ENCODE measurements at places on chromosomes 11 and 22.

DNA sequence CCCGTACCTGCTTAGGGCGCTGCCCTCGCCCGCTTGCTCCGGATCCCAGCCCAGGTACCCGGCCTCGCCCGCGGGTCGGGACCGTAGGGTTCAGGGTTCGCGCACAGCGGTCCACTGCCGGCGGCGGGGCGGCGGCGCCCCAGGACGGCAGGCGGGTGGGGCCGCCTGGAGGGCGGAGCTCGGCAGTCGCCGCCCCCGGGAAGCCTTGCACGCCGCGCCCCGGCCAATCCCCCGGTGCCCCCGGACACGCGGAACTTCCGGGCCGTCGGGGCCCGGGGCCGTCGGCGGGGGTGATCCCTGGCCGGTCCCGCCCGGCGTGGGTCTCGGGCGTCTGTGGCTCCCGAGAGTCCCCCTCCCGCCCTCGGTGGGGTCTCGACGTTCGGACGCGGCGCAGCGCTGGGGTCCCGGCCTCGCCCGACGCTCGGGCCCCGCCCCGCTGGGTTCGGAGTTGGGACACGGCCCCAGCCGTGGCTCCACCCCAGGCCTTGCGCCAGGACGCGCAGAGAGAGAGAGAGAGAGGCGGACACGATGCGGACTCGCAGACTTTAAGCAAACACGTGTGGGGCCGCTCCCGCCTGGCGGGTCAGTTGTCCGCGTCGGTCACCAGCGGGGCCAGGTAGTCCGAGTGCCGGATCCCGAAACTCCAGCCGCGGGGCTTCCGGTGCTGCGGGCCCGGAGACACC, at the start of gene TYMP:
Gene TYMP, minus strand, starts transcription at position 116 of the 683 bp plus-strand sequence. CDS start 303 bp downstream, outside the sequence.
- DNase-seq: no peak

DNA sequence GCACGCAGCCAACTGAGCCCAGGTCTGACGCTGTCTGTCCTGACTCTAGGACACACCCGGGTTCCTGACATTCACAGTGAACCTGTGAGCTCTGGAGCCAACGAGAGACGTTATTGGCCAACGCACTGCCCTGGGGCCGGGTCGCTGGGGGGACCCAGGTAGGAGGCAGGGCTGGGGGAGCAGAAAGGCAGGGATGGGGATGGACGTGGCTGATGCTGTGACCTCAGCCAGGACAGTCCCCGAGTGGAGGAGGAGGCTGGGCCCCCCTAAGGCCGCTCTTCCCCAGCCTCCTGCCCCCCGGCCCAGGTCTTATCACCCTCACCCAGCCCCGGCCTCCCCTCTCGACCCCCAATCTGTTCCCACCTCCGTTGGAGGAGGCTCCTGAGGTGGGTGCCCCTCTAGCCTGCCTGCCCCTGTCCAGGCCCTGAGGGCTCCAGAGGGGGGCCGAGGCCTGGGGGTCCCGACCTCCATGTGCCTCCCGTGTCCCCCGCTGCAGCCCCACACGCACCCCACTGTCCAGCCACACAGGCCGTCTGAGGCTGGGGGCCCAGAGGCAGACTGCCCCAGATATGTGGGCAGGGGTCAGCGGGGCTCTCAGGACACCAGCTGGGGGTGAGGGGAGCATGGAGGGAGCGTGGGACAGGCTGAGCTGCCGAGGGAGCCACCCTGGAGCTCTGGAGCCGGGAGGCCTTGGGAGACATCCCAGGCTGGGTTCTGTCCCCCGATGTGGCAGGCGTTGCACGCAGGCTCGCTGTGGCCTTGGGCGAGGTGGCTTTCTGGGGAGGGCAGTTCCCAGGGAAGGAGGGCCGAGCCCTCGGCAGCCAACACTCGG, 29.2 kb upstream of the MUC5AC start:
- DNase-seq: no peak

GRCh38 chr11:63274776-63275175, 31.4 kb upstream of the SLC22A25 start:
- no peak for DNase-seq

DNA sequence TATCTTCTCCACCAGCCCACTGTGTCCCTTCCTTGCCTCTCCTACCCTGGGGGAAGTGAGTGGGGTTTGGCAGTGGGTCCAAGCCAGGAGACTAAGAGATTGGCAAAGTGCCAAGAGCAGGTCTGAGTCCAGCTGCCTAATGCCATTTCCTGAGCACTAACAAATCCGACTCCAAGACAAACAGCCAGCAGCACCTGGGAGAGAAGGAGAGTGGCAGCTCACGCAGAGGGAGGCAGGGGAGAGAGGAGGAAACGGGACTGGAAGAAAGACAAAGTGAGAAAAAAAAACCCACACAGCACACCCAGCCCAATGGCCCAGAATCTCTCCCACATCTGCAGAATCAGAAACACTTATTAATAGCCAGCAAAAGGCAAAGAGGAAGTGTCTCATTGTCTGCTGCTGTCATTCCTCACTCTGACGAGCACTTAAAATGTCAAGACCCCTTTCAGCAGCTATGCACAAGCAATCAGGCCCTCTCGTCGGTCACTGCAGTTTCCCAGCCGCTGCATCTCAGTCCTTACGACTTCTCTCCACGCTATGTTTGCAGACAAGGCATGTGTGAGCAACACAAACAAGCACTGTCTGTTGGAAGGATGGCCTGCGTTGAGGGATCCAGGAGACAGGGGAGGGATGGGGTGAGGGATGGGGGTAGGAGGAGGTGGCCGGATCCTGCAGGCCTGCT, 558.4 kb upstream of the CADM1 start:
- peak; percentile 98 for DNase-seq

DNA sequence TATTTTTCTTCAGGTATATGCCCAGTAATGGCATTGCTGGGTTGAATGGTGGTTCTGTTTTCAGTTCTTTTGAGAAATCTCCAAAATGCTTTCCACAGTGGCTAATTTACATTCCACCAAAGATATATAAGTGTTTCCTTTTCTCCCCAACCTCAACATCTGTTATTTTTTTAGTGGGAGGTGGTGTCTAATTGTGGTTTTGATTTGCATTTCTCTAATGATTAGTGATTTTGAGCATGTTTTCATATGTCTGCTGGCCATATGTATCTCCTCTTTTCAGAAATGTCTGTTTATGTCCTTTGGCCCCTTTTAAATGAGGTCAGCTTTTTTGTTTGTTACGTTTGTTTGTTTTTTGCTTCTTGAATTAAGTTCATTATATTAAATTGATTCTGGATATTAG, 760.2 kb downstream of the KCNA4 start:
- DNase-seq: no peak

DNA sequence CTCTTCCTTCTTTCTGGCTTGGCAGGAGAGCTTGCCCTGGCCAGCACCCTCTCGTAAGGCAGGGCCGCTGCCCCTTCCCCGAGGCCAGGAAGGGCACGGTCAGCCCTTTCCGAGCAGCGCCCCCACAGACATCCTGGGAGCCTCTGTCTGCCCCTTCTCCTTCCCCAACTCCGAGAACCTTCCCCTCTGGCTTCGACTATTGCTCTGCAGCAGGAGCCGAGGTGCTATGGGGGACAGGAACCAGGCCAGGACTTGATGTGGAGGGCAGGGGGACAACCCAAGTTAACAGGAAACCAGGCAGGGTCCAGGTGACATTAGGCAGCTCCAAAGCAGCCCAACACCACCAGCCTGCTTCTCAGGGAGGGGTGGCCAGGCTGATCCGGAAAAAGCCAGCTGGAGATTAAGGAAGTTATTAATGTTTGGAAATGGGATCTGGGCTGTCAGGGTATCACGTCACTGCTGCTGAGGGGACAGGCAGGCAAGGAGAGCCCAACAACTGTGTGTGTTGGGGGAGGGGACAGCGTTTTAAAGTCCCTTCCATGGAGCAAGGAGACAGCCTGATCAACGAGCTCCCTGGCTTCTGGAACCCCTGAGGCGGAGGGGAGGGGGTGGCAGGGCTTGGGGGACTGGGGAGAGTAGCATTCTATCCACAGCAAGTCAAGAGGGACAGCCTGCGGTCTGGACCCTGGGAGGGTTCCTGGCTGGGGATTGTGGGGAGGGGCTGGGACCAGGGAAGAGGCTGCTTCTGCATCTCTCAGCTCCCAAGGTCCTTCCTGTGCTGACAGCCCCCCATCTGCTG, 27.3 kb downstream of the SYT7 start:
- DNase-seq: no peak

DNA sequence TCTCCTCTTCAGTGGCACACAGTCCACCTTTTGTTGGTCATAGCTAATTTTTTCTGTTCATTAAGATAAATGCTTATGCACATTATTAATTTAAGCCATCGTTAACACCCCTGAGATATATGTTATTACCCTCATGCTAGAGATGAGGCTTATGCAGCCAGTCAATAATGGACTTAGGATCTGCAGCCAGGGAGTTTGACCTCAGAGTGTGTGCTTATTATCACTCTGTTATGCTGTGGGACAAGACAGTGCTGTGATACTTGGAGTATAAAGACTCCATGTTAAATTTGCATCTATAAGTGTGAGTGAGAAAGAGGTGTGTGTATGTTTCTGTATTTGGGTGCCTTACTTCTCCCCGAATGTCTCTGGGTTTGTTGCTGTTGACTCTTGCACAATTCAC, 969.3 kb downstream of the OPCML start:
- no peak for DNase-seq

DNA sequence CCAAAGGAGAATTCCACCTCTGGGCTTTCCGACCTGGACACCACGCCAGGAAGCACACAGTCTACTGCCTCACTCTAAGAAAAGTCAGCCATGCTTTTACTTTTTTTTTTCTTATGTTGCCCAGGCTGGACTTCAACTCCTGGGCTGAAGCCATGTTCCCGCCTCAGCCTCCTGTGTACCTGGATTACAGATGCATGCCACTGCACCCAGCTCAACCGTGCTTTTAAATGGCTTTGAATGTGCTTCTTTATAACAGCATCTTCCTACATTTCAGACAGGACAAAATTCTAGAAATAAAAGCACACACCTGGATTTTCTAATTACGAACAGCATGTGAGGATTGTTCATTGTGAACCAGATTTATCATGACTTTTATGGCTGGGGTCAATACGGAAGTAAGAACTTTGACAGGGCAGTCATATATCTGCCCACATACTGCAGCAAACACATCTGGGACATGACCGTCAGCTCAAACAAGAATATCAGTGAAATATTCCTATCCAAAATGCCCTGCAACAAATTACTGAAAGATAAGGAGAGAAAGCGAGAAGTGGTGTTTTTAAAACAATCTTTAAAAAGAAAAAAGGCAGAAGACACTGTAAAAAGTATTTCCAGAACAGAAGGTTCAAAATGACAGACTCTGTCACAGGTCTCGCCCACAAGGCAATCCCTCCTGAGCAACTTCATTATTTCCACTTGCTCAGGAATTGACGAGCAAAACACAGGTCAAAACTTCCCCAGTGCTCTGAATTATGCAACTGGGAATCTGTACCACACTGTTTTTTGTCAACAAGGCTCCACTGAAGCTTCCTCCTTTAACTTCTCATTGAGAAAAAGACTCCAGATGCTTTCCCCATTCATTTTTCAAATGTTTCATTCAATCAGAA, 42.1 kb downstream of the PACSIN2 start:
- no peak for DNase-seq

- peak; percentile 6 for DNase-seq
These were observed 4.8 kb upstream of the CASTOR1 start for GRCh38 chr22:30294066-30294465.

DNA sequence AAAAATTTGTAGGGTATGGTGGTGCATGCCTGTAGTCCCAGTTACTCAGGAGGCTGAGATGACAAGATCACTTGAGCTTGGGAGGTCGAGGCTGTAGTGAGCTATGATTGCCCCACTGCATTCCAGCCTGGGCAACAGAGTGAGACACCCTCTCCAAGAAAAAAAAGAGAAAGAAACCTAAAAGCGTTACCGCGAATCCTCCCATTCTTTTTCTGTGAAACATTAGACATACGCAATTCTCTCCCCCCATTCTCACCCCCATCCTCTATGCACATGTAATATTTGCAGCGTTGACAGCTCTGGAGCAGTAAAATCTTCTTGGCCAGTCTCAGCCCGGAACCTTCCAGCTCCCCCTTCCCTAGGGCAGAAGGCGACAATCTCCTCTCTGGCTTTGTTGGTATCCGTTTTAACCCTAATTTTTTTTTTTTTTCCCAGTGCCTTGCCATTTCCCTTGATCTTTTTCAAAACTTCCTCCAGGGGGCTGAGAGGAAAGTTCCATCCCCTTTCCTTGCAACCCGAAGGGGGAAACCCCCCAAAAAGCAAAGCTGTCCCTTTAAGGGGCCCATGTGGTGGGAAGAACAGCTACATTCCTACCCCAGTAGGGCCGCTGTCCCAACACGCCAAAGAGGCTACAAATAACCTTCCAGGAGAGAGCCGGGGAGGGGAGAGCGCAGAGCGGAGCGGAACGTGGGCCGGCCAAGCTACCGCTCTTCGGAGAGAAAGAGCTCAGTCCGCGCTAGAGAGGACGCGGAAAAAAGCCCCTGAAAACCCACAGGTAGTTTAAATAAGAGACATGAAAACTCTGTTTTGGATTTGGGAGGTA, 1.9 kb downstream of the LRP4 start:
- no peak for DNase-seq

- no peak for DNase-seq
These were observed 5.5 kb downstream of the PACSIN2 start for GRCh38 chr22:43009444-43009843.

GRCh38 chr22:39205344-39206021, 39.3 kb downstream of the PDGFB start:
- no peak for DNase-seq

DNA sequence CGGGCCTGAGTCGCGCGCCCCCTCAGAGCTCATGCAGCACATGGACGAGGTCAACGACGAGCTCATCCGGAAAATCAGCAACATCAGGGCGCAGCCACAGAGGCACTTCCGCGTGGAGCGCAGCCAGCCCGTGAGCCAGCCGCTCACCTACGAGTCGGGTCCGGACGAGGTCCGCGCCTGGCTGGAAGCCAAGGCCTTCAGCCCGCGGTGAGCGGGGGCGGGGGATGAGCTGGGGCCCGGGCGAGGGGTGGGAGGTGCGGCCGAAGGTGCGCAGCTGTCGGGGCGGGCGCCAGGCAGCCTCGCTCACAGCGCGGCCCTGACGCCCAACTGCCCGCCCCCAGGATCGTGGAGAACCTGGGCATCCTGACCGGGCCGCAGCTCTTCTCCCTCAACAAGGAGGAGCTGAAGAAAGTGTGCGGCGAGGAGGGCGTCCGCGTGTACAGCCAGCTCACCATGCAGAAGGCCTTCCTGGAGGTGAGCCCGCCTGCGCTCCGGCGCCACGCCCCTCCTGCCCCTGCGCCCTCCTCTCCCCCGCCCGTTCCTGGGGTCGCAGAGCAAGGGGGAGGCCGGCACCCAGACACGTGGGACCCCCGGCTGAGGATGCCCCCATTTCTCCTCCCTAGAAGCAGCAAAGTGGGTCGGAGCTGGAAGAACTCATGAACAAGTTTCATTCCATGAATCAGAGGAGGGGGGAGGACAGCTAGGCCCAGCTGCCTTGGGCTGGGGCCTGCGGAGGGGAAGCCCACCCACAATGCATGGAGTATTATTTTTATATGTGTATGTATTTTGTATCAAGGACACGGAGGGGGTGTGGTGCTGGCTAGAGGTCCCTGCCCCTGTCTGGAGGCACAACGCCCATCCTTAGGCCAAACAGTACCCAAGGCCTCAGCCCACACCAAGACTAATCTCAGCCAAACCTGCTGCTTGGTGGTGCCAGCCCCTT, 20.5 kb downstream of the EPS8L2 start:
- DNase-seq: peak; percentile 83

- no peak for DNase-seq
These were observed 13.7 kb downstream of the ROBO3 start for GRCh38 chr11:124878759-124879492.

GRCh38 chr11:73950869-73951710, at the start of gene DNAJB13:
Gene DNAJB13 (plus strand): TSS chr11:73951026. CDS start chr11:73951070, 44 bp downstream.
- DNase-seq: peak; percentile 70

- no peak for DNase-seq
These were observed 26.5 kb upstream of the IGSF22 start for GRCh38 chr11:18752502-18752901.
